Spleen (tissue), 13 donors: ENCODE measurements at places on chromosomes 7 and 10. TPM values are rescaled to one million over a fixed set of nuclear protein-coding genes. Genes with fewer than 3 reads are reported as not detected.

CLDN3 gene
- polyA plus RNA-seq: 0.26 TPM

SYT15 gene
- 1.0 TPM for polyA plus RNA-seq

ARMC3 gene
- not detected for polyA plus RNA-seq

SGMS1 gene
- 7.3 TPM for polyA plus RNA-seq

OPN1SW gene
- not detected for polyA plus RNA-seq

LRRD1 gene
- 0.09 TPM for polyA plus RNA-seq

ZNF736 gene
- 5.2 TPM for polyA plus RNA-seq

FAM237B gene
- polyA plus RNA-seq: not detected

LRMDA gene
- polyA plus RNA-seq: 11.6 TPM

DNA2 gene
- 1.4 TPM for polyA plus RNA-seq

AKR1C3 gene
- 2.6 TPM for polyA plus RNA-seq

FAM24B gene
- 8.2 TPM for polyA plus RNA-seq

PCGF5 gene
- 27.5 TPM for polyA plus RNA-seq

MBL2 gene
- polyA plus RNA-seq: 0.02 TPM

LRRC18 gene
- polyA plus RNA-seq: not detected

GRCh38 chr7:99344061-99344647, 18.5 kb downstream of the ARPC1A start:
- no peak for DNase-seq

DNA sequence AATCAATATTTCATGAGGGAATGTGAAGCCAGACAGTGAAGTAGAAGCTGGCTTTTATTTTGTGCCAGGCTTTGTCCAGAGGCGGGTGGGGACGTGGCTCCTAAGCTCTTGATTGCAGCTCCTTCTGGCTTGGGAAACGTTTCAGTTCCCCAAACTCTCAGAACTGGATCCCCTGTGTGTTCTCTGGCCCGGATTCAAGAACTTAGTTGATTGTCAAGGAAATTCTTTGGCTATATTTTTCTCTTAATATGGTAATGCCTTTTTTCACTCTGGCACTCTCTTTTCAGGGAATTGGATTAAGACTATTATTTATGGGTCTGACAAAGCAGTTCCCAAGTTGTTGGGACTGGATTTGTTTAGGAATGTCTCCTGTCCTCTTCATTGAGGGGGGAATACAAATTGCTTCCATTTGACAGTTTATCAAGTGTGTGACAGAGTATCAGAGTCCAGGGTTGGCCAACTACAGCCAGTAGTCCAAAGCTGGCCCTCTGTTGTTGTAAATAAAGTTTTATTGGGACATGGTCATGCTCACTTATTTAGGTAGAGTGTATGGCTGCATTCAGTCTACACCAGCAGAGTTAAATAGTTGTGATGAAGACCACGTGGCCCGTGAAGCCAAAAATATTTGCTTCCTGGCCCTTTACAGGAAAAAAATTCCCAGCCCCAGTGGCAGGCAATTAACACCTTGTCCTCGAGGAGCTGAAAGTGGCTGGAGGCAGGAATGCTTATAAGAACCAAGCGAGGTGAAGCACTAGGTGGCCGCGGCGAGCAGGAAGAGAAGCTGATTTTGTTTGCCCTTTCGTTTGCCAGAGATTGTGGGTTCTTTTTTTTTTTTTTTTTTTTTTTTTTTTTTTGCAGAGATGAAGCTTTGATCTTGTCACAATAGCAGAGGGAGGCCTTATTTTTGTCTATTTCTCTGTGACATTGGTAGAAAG, 34.3 kb downstream of the HTRA1 start:
- DNase-seq: no peak

GRCh38 chr10:77554996-77555397, 82.6 kb downstream of the KCNMA1 start:
- DNase-seq: no peak

- no peak for DNase-seq
Measured at GRCh38 chr7:116918704-116919103, 34.6 kb upstream of the ST7 start.

GRCh38 chr7:36048902-36049240, 104.2 kb upstream of the EEPD1 start:
- DNase-seq: no peak

DNA sequence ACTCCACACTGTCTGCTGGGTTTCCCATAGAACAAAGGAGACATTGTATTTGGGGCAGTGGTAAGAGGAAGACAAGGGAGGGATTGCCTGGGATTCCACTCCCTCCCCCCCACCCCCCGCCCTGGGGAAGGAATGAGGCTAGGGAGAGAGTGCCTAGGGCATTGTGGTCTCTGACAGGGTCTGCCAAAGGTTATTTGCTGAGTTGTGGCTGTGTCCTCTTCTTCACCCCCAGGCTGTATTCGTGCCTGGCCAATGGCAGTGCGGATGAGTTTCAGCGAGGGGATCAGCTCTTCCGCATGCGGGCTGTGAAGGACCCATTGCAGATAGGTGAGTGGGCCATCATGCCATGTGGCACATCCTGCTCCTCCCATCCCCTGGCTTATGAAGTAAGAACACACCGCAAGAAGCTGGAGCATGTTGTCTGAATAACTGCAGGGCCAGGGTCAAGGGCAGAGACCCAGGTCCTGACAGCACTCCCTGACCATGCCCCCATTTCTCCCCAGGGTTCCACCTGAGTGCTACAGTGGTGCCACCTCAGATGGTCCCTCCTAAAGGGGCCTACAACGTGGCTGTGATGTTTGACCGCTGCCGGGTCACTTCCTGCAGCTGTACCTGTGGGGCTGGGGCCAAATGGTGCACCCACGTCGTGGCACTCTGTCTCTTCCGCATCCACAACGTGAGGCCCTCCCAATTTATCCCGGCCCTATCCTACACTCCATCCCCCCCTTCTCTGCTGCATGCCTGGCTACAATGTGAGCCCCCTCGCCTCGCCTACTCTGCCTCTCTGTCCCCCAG, 3.7 kb downstream of the ZSWIM8 start:
- no peak for DNase-seq

GRCh38 chr10:30747633-30748032, 118.1 kb upstream of the LYZL2 start:
- DNase-seq: no peak

DNA sequence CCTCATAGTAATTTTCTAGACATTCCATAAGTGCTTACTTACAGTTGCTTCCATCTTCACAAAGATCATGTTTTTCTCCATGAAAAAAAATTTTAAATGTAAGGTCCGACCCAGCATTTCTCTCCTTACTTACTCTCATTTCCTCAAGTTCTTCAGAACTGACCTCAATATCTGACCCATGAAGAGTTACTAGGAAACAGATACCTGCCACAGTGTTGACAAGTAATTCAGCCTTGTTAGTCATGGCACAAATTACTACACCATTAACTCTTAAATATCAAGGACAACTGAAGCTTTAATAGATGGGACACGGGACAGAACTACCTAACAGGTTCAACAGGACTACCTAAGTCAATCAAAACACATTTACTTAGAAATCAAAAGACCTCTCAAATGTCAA, 316.2 kb downstream of the POM121L12 start:
- no peak for DNase-seq

- no peak for DNase-seq
Measured at GRCh38 chr10:99573790-99574189, 41.0 kb downstream of the NKX2-3 start.
